D341Med (cell line): ENCODE measurements at places on chromosomes 13 and 19.
A peak's percentile ranks its signal among the peaks of the same experiment; 100 is the strongest.

- no peak for DNase-seq
These were observed 1048.2 kb upstream of the MIR17HG start for GRCh38 chr13:90299238-90299637.

GRCh38 chr19:9565900-9566705 lies 18.2 kb downstream of the ZNF121 start:
- DNase-seq: no peak

GRCh38 chr19:47581605-47582319 lies 8.8 kb upstream of the ZNF541 start:
- no peak for DNase-seq

DNA sequence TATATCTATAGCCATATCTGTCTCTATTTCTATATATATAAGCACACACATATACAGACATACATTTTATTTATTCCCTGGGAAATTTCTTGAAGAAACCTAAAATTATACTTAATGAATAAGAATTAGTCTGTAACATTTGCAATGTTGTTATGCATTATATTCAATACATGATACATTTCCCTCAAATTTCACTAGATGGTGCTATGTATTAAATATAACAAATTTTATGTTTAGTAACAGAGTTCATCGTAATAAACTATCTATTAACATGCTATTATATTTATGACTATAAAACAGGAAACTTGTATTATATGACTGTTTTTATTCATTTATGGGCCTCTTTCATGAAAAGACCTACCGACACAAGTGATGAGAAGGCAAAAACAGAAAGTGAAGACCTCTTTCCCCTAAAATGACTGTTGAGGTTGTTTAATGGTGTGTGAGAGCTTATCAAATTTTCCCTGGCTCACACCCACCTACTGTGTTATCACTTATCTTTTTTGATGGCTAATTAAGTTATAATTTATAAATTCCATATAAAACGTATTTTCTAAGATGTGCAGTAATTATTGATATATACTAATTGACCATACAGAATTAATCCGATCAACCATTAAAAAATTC lies 881.9 kb downstream of the SLITRK6 start:
- no peak for DNase-seq

GRCh38 chr13:73244467-73244866 lies 185.7 kb downstream of the KLF5 start:
- DNase-seq: no peak

DNA sequence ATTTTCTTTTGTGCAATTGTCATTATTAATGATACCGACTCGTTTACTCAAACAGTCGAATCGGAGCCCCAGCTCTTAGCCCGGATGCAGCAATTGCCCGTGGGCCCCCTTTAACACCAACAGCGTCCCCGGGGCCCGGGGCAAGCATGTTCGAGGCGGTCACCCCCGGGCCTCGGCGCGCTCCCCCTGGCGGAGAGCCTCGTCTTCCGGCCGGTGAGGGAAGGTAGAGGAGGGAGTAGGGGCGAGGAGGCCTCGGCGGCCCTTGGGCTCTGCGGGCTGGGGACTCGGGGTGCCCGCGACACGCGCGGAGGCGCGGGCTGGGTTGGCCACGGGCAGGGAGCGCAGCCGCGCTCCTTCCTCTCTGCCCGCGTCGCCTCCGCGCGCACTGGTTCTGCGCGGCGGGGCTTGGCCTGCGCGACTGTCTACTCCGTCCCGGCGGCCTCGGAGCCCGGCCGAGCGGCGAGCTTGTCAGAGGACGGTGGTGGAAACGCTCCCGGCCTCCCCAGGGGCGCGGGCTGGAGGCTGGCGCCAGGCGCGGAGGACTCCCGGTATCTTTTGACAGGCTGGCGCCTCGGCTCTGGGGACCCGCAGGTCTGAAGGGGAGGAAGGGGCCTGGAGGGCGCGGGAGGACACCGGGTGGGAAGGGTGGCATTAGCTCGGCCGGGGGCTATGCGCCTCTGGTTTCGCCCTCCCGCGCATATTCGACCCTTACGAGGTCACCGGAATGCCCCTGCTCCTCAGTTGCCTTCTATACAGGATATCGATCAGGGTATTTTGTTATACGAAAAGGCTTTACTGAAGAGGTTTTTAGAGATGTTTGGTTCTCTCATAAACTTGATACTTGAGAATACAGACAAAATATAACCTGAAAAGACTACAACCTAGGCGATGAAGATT lies 1.5 kb downstream of the BIVM start:
- DNase-seq: peak; percentile 90

GRCh38 chr13:24032252-24032651 lies 128.3 kb upstream of the SPATA13 start:
- DNase-seq: no peak

DNA sequence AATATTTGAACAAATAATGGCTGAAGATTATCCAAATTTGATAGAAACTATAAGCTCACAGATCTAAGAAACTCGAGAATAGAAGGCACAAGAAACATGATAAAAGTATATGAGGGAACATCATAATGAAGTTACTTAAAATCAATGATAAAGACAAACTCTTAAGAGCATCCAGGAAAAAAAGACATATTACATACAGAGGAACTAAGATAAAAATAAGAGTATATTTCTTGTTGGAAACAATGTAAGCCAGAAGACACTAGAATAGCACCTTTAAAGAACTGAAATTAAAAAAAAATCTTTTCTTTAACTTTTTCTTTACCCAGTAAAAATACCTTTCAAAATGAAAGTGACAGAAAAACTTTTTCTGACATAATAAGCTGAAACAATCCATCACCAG lies 356.4 kb downstream of the DNAJC15 start:
- no peak for DNase-seq

- DNase-seq: no peak
These were observed 622.4 kb downstream of the DCT start for GRCh38 chr13:93857126-93857525.

DNA sequence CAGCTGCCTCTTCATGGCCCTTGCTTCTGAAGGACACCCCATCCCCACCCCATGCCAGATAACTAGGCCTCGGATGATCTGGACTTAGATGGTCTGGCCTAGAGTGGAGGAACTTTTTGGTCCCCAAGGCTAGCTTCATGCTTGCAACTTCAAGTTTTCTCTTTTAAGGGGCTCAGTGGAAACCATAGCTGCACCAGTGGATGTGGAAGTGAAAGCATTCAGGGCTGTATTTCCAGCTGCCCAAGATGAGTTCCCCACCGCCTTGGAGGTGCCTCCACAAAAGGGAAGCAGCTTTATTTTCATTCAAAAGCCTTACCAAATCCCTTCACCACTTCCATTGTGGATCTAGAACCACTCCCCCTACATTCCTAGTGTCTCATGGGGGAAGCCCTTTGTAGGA lies 17.6 kb upstream of the GSX1 start:
- DNase-seq: no peak

DNA sequence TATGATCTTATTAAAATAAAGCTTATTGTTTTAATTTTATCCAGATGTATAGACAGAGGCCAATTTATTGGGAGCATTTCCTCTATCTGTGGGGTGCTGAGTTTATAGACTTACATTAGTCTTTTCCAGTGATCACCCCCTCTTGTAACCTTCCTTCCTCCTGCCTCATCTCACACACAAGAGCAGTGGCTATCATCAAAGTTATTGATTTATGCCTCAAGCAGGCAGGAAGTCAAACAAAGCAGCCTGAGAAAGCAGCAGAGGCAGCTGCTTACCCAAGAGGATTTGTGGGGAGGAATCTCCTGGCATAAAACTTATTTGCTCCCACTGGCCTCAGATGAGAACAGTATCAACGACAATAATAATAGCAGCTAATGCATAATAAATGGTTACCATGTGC lies 26.3 kb upstream of the DCLK1 start:
- DNase-seq: no peak

- DNase-seq: no peak
These were observed 3.0 kb downstream of the KLF12 start for GRCh38 chr13:74131227-74131626.

GRCh38 chr19:53130506-53130905 lies 2.2 kb downstream of the ZNF415 start:
- no peak for DNase-seq

- DNase-seq: no peak
These were observed 20.2 kb downstream of the CEBPA start for GRCh38 chr19:33282036-33282671.

DNA sequence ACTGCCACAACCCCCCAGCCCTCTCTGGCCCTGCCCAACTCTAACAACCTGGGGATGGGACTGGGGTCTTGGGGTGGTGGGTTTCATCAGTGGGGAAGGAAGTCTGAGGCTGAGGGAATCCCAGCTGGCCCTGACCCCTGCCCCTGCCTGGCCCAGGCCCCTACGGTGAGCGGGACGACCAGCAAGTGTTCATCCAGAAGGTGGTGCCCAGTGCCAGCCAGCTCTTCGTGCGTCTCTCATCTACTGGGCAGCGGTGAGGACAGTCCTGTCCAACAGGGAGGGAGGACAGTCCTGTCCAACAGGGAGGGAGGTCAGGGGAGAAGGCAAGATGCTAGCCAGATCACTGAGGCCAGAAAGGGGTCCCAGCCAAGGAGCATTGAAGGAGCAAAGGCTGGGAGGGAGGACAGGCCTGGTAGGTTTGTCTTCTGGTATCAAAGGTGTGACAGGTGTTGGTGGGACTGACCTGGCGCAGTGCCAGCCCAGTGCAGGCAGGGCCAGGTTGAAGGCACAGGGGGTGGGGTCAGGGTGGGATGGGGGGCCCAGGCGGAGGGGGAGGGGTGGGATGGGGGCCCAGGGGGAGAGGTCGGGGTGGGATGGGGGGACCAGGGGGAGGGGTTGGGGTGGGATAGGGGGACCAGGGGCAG lies 12.1 kb upstream of the LTBP4 start:
- DNase-seq: peak; percentile 14
